ENCODE measurements at places on chromosomes 16 and 17.

DNA sequence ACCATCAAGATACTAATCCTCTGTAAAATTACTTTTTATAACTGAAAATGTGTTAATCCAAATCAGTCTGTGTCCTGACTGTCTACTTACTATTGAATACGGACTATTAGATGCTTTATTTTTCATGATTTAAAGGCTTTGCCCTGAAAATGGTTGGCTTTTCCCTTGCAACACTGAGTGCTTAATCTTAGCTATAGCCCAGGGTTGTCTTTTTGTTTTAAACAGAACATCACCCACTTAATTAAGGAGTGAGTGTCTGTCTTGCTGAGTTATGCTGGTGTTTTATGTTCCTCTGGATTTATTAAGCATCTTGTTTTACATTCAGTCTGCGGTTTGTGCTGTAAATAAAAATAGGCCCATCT is 11.0 kb downstream of the FTO start:
- no peak for ATAC-seq

GRCh38 chr17:78933959-78934568 is 8.9 kb upstream of the TIMP2 start:
- ATAC-seq, result no peak

DNA sequence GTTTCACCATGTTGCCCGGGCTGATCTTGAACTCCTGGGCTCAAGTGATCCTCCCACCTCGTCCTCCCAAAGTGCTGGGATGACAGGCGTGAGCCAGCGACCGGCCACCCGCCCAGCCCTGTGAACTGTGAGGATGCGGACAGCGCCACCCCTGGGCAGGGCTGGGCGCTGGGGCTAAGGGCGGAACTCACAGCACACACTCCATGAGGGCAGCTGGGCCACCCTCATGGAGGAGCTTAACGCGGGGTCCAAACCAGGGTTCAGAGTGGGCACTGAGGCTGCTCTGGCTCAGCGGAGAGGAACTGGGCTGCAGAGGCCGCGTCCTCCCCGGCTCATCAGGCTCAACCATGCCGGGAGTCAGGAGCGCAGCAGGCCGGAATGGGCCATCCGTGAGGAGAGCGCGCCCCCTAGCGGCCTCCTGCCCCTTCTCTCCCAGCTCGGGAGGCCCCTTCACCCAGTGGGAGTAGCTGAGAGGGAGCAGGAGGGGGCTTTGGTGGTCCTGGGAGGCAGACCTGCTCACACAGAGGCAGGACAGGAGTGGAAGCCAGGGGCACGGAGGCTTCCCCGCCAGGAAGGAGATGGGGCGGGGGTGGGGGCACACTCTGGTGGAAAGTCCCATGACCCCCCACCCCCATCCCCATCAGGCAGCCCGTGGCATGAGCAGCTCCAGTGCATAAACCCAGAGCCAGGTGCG is 13.8 kb downstream of the CORO7 start:
- peak; percentile 67 for ATAC-seq

DNA sequence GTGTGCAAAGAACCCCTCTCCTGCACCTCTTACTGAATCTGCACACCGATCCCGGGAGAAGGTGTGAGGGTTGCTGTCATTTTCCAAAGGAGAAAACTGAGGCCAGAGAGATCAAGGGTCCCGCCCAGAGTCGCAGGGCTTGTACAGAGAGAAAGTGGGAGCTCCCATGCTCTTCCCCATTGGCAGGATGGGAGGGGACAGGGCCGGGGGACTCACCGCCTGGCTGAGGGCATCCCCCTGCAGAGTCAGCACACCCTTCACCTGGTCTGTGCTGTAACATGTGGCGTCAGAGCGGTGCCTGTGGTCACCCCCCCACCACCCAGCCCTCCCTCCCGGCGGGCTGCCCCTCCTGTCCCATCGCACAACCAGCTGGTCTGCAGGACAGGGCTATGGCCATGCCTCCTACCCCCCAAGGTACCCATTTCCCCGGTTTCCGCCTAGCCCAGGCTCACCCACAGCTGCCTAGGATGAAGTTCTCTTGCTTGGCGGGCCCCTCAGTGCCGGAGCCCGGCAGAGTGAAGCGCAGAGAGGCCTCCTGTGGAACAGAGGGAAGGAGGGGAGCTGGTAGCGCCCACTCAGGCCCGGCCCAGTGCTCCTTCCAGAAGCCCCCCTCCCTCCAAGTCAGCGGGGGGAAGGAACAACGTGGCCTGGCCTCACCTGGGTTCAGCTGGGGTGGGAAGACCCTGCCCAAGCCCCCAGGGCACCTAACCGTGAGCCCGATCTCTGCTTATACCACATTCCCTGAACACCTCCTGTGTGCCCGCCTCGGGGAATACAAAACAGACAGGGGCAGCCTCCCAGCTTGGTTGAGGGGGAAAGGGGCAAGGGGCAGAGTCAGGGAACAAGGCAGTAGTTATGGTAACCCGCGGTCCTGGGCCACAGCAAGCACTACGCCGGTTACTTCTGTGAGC is 1.1 kb downstream of the ROGDI start:
- ATAC-seq, result no peak

DNA sequence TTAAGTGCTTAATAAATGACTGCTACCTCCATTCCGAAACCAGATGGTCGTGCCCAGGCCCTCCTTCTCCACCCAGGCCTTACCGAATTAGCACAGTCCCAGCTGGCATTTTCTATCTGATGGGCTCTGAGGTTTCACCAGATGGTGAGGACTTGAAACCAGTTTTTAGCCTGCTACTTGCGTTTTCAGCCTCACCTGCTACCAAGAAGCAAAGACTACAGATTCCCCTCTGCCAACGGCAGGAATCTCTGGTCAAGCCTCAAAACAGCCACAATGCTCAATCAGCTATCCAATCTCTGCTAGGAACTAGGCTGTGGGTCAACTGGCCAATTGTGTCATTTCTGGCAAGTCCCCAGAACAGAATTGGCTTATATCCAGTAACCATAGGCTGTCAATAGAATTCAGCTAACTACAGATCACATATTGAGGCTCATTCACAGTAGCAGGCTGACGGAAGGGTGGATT is 11.7 kb downstream of the PECAM1 start:
- no peak for ATAC-seq

- no peak for ATAC-seq
Measured at GRCh38 chr17:6461246-6461645, 17.0 kb downstream of the PIMREG start.

DNA sequence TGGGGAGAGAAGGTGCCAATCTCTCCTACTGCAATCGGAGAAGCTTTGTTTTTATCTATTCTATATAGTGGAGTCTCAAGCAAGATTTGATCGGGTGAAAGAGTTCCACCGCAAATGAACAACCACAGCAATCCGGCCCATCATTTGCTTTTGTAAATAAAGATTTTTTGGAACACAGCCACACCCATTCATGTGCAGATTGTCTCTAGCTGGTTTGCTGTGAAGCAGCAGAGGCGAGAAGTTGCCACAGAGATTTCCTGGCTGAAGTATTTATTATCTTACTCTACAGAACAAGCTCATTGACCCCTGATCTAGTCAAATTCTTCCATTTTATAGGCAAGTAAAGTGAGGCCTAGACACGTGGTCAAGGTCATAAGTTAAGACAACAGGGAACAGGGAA is 195.5 kb upstream of the TNRC6C start:
- ATAC-seq, result no peak

- ATAC-seq, result peak; percentile 81
Measured at GRCh38 chr16:20865420-20866131, 34.6 kb downstream of the DCUN1D3 start.

- ATAC-seq, result no peak
Measured at GRCh38 chr17:10716218-10716617, 13.6 kb downstream of the TMEM220 start.

GRCh38 chr17:65583921-65584603 is 22.6 kb upstream of the AXIN2 start:
- no peak for ATAC-seq

GRCh38 chr16:79076047-79076767 is 524.3 kb downstream of the MAF start:
- peak; percentile 85 for ATAC-seq

DNA sequence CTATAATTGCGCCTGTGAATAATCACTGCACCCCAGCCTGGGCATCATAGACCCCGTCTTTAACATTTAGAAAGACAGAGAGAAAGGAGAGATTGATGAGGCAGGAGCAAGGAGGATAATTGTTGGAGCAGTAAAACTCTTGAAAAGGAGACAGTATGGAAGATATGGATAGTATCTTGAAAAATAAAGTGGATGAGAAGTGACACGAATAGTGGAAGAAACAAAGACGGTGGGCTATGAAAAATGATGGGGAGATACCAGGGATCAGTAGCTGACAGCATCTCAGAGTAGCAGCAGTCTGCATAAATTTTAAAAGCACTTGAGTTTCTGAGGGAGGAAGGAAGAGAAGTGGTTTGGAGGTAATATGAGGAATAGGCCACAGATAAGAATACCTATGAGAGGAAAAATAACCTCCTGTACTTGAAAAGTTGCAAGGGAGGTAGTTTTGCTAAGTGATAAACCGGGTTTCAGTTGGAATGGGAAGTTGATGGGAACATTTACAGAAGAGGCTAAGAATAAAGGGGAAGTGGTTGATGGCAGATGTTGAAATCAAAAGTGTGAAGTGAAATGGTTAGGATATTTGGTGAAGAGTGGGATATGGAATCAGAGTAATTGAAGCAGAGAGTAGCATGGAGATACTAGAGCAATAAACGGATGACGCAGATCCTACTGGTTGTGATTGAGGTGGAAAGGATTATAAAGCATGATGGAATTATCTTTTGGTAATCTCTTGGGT is 1.8 kb upstream of the PPM1D start:
- ATAC-seq, result no peak

DNA sequence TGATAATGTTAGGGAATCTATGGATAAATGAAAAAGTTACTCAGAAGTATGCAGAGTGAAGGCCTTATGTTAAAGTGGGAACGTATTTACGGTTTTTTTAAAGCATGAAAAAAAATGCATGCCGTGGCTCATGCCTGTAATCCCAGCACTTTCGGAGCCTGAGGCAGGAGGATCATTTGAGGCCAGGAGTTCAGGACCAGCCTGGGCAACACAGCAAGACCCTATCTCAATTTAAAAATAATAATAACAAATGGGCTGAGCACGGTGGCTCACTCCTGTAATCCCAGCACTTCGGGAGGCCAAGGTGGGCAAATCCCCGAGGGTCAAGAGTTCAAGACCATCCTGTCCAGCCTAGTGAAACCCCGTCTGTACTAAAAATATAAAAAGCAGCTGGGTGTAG is 6.0 kb downstream of the POLR2A start:
- ATAC-seq, result no peak

DNA sequence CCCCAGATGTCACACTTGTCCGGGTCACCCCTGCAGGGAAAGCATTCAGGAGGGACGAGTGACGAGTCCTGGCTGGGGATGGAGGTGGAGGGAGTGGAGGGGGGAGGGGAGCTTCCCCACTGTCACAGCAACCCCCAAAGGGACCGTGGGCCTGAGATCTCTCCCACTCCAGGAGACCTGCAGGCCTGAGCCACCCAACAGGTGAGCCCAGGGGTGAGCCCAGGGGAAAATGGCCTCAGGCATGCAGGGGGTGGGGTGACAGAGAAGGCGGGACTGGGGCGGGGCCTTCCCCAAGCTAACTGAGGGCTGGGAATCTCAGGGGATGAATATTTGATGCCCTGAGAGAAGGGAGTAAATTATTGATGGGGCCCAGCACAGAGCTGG is 2.4 kb downstream of the USH1G start:
- no peak for ATAC-seq
